ENCODE measurements at places on chromosomes 2 and 18.

DNA sequence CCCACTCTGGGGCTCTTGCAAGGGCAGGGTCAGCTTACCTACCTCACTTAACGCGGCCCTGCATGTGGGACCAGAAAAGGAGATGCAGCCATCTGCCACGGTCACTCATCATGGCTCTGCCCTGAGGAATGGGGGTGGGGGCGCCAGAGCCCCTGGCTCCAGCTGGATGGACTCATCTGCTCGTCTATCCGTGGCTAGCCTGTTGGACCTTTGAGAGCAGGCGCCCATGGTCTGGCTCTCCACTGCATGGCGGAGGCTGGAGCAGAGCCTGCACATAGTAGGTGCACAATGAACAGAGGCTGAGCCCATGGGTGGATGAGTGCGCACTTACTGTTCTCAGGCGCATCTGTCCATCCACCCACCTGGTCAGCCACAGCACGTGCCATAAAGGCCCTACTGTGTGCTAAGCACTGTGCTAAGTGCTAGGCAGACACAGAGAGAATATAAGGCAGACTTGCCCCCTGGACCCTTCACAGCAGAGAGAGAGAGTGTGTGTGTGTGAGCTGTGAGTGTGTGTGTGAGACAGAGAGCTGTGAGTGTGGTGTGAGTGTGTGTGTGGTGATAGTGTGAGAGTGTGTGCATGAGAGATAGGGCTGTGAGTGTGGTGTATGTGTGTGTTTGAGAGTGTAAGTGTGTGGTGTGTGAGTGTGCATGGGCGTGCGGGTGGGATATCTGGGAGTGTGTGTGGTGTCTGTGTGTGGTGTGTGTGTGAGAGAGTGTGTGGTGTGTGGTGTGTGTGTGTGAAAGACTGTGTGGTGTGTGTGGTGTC, 151.3 kb downstream of the TFCP2L1 start:
- DNase-seq: no peak

DNA sequence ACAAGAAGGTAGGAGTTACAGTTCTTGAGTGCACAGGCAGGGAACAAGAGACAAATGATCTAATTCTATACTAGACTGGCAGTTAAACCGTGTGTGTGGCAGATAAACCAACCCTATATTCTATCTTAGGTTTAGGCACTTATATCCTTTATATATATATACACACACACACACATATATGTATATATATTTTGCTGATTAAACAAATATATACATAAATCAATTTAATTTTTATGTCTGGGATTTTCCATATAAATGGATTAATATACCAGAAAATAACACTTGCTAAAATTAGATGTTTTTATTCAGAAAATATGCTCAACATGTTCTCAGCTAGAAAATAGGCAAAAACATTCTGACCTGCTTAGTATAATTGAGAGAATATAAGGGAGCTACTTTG, 887.9 kb upstream of the KLHL29 start:
- DNase-seq: no peak

DNA sequence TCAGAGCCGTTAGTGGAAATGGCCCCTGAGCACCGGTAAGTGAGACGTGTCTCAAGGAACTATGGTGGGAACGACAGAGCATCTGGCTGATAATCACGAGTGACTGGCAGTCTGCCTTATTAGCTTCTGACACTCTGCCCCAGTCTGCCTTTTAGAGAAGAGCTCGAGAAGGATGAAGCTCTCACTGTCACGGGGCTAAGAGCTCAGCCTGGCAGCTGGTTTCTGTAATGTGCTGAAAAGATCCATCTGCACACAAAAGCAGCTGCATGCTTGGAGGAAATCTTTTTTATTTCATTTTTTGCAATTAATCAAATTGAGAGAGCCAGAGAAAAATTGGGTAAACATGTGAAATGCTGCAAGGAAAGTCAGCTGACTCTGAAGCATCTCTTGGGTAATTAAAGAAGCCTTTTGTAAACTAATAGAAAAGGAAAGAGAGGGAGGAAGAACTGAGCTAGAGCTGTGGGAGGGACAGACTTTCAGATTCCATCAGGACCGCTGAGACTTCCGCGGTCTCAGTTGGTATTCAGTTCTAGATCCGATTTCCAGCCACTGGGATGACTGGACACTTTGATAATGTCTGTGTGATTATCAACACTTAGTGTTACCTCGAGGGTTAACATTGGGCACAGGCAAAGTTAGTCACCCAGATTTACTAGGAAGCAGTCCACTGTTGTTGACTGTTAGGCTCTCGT, 24.4 kb downstream of the MBP start:
- no peak for DNase-seq

DNA sequence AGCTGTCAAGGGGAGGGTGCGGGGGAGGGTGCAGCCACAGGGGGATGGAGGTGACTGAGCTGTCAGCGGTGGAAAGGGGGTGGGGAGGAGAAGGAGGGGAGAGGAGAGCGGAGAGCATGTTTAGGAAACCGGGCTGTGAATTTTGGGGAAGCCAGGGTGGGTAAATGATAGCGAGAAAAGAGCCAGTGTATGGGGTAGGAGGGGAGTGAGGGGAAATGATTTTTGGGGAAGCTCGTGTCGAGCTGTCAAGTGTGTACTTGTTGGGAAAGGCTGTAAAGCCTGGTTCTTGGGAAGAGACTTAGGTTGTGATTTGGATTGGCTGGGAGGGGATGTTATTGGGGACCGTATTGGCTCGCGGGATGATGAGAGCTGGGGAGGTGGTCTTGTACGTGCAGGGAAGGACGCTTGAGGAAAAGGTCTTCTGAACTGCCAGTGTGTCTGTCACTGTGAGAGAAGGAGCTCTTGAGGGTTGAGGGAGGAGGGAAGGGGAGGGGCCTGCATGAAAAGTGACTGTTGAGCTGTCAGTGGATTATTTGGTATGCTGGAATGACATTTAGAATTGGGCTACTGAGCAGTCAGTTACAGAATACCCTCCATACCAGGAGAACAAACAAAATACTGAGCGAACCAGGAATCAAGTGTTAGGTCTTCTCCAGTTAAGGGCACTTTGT, 1.0 kb downstream of the UBR3 start:
- peak; percentile 13 for DNase-seq

DNA sequence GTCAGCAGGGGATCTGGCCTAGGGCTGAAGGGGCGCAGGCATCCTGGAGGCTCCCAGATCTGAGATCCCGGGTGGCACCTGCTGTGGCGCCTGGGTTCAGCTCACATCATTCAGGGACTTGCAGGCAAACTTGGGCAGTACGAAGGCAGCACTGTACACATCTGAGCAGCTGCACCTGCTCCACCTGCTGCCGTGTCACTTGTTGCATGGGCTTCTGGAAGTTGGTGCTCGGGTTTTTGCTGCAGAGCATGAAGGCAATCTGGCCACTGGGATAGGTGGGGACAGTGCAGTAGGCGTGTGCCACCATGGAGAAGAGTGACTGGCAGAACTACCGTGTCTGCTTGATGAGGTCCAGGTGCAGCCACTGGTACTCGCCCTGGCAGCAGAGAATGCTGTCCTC, 48.6 kb downstream of the UGGT1 start:
- no peak for DNase-seq

DNA sequence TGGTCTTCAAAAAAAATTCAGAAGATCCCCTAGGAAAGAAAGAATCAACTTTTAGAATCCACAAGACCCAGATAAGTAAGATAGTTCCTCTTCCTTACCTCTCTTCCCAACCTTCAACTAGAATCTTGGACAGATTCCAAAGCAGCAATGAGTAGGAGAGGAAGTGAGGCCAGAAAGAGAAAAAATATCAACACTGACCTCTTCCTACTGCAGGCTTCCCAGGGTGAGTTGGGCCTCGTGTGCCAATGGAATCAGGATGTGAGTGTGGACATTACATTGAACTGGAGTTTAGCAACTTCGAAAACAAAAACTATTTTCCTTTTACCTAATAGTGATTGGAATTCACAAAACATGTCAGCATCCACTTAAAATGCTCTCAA, 102.5 kb upstream of the PIEZO2 start:
- no peak for DNase-seq

- DNase-seq: no peak
Measured at GRCh38 chr2:199940373-199940772, 14.9 kb downstream of the TYW5 start.

DNA sequence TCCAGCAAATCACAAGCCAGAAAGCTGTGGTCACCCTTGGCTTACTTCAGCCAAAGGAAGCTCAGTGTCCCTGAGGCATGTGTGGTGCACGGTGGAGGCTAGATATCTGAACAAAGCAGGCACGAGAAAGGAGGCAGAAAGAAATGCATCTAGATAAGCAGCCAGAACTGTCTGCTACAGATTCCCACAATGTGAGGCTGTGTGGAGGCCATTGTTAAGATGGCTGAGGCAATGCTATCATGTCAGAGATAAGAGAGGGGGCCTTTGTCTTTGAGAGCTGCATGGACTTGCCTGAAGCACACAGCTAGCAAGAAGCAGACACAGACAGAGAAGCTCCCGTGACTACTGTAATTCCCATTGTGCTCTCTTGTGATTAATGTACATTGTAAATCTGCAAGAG, 110.5 kb upstream of the LYPD6 start:
- no peak for DNase-seq

- no peak for DNase-seq
Measured at GRCh38 chr18:68103561-68103960, 587.0 kb upstream of the DSEL start.

DNA sequence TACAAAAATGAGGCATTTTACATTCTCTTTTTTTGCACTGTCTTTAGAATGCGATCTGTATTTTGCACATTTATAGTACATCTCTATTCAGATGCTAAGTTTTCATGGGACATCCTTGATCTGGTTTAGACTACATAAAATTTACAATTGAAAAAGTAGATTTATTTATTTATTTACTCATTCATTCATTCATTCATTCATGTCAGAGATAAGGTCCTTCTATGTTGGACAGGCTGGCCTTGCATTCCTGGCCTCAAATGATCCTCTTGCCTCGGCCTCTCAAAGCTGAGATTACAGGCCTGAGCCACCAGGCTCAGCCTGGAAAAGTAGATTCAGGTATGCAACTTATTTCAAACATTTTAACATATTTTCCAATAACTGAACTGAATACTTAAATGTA, 16.0 kb upstream of the DCTN1 start:
- no peak for DNase-seq

DNA sequence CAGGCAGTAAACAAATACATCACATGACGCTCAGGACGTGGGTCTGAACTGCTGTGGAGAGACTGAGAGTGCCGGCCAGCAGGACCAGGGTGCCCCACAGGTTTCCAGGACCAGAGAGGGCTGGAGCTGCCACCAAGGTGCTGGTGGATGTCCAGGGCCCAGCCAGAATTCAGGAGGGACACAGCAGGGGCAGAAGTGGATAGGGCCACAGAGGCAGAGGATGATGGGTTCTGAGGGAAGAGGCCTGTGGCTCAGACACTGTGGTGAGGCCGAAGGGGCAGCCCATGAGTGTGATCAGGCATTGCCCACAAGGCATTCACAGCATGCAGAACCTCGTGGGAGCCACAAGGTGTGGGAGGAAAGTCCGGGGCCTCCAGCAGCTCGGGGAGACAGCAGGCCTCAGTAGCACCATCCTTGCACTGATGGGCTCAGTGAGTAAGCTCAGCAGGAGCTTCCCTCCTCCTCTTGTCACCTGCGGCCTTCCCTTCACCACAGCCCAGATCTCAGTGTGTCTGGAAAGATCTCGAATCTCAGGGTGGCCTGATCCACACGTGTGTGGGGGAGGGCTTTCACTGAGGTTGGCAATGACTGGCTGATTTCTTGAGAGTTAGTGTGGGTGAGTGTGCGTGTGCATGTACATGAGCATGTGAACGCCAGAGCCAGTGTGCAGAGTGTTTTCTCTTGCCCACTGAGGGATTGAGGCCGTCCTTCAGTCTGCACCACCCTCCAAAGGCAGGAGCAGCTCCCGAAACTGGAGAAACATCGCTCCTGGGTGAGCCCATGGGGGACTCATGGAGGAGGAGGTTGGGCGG, 181.8 kb upstream of the RAB6C start:
- no peak for DNase-seq

DNA sequence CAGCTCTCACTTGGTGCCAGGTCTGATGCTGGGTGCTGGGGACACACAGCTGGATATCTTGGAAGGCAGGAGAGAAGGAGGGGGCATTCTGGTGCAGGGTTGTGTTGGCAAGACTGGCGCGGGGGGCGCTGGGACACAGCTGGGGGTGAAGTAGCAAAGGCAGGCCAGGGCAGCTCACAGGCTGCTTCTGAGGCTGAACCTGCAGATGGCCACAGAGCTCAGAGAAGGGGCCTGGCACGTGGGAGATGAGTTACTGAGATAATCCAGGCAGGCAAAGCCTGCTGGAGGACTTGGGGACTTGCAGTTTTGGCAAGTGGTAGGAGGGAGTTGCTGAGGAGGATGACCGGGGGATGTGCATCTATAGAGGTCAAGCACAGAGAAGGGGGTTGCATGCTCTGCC, 16.2 kb upstream of the DGKD start:
- DNase-seq: no peak
